Gastroesophageal sphincter (tissue), 4 donors: ENCODE measurements at places on chromosomes 11 and 22. TPM values are rescaled to one million over a fixed set of nuclear protein-coding genes. Genes with fewer than 3 reads are reported as not detected.

GRCh38 chr11:35852056-35852455, 91.8 kb upstream of the LDLRAD3 start:
- ATAC-seq, result peak; percentile 69

DNA sequence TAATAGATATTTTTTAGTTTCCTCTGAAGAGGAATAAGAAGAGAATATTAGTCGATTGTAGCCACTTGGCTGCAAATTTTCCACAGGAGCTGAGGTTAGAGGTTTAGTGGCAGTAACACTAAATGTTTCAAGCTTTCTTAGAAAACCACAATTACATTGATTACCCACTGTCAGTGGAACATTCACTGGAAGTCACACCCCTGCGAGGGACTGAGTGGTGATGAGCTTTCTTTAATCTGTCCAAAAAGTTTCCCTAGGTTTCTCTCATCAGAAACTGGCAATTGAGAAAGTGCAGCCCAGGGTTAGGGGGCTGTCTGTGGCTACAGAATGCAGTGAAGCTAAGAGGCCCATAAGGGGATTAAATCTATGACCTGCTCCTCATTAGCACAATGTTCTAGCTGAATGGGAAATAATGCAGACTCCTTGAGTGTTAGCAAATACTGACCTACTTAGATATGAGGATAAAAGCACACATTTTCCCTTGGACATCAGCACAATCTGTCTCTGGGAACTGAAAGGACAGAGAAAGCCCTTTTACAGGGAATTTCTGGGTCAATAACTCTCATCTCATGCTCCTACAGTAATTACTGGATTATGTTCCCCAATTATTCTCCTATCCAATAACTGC, 189.5 kb downstream of the FAM76B start:
- no peak for ATAC-seq

- no peak for ATAC-seq
These were observed 27.7 kb downstream of the PRCP start for GRCh38 chr11:82872377-82873150.

DNA sequence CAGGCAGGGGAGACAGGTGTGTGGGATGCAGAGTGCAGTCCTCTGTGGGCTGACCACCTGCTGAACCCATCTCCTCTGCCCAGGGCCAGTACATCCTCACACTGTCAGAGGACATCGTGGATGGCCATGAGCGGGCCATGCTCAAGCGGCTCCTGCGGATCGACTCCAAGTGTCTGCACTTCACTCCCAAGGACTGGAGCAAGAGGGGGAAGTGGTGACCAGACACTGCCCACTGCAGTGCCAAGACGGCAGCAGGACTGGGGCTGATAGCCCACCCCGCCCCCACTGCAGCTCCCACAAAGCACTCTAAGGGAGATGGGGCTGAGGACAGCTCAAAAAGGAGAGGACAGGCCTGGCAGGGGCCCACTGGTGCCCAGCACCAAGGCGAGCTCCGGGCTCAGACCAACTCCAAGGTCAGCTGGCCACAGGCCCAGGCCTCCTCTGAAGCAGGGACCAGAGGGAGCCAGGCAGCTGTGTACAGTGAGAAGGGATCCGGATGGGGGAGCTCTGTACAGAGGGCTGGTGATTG, 1.6 kb downstream of the RNASEH2C start:
- ATAC-seq, result no peak

DNA sequence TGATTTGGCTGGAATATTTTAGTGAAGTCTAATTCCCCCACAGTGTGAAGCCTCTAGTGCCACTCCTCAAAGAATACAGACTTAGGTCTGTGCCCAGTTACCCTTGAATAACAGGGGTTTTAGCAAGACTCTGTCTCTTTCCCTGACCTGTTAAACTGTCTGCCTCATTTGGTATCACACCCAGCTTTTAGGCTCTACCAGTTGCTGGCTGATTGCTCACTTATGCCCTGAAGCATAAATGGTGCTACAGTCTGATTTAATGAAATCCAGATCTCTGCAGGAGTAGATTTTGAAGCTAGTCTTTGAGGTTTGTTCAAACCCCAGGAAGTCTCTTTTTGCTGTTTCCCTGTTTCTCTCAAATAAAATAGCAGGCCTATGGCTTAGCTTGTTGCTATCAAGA, 45.2 kb upstream of the LIPT2 start:
- no peak for ATAC-seq

GRCh38 chr22:22408731-22409696, 99.5 kb downstream of the ZNF280B start:
- no peak for ATAC-seq

DNA sequence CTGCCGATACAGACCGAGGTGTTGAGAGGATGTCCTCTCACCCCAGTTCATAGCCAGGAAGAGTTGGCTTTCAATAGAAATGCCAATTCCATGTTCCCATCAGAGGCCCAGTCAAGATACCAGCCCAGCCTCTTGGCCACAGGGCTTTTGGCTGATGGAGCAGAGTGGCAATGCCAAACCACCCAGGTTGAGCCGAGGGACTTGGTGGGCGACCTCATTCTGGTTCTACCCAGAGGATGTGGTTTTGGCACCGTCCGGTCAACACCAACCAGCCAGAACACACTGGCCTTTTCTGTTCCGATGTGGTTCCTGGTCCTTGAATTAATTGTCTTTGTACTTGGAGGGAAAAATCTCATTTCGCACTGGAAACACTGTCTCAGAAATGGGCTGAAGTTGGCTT, 60.5 kb downstream of the COMMD9 start:
- no peak for ATAC-seq

- ATAC-seq, result no peak
These were observed 1075.5 kb downstream of the NTM start for GRCh38 chr11:132445859-132446291.

DNA sequence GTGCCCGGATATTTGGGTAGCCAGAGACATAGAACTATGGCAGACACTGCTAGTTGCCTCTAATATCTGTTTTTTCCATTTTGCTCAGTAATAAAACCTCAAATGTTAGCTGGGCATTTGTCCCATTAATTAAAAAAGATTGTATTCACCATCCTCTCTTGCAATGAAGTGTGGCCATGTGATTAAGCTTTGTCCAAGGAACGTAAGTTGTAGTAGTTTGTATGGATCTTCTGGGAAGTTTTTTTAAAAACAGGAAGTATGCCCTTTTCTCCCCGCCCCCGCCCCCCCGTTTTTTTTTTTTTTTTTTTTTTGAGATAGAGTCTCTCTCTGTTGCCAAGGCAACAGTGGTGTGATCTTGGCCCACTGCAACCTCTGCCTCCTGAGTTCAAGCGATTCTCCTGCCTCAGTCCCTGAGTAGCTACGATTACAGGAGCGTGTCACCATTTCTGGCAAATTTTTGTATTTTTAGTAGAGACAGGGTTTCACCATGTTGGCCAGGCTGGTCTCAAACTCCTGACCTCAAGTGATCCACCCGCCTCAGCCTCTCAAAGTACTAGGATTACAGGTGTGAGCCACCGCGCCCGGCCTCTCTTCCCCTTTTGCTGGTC, 1.7 kb upstream of the TMEM135 start:
- ATAC-seq, result no peak

DNA sequence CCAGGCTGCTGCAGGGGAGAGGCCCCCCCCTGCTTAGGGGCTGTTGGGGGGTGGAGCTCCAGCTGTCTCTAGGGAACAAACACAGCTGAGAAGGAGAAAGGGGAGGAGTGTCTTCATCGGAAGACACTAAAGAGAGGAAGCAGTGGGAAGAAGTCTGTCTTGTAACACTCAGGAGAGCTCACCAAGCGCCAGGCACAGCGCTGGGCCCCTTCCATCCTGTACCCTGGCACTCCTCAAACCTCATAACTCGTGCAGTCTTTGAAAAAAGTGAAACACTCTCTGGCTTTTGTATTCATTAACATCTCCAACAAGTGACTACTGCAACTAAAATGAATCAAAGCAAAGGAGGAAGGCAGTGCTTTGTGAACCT, 67.4 kb upstream of the PRDM11 start:
- ATAC-seq, result peak; percentile 24

DNA sequence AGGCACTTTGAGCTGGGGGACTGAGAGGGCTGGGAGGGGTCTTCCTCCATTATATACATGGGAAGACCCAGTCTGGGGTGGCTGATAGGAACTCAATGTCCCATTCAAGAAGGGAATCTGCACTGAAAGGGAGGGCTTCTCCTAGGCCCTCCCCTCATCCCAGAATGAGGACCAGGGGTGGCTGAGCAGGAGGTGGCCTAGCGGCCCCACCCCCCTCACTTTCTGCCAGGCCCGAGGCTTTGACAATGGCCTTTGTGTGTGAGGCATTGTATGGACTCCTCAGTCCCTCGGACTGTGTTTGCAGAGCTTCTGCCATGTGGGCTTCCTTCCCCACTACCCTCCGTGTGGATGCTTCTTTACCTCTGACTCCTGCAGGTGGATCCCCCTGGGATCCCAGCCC, 65.7 kb downstream of the NECTIN1 start:
- ATAC-seq, result no peak

- no peak for ATAC-seq
These were observed 23.0 kb downstream of the SHANK3 start for GRCh38 chr22:50695421-50696250.

DNA sequence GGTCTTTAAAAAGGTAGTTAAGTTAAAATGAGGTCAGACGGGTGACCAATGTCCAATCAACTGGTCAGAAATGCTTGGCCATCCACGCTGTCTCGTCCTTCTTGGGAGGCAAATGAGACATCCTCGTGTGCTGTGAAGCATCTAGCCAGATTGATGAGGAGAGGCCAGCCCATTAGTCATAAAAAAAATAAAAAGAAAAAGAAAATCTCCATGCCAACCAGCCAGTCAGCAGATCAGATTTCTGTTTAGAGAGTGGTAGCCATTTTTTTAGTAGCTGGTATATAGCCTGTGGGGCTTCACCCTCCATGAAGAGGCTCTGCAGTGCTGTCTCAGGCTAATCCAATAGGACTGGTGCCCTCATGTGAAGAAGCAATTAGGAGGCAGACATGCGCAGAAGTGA, 343.1 kb upstream of the SYN3 start:
- no peak for ATAC-seq

DNA sequence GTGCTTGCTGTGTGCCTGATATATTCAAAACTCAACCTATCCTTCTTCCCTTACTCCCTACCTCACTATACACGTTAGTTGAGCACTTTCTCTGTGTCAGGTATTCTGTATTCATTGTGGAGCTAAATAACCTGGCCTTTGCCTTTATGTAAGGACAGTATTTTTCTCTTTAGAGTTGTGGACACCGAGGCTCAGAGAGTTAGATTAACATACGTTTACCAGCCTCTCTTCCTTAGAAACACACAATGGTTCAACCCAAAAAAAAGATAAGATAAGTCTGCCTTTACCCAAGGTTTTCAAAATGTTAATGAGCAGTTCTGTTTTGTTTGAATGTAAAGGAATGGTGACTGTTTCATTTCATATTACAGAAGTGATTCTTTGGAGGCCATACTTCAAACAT, 45.0 kb downstream of the CBL start:
- ATAC-seq, result no peak

DNA sequence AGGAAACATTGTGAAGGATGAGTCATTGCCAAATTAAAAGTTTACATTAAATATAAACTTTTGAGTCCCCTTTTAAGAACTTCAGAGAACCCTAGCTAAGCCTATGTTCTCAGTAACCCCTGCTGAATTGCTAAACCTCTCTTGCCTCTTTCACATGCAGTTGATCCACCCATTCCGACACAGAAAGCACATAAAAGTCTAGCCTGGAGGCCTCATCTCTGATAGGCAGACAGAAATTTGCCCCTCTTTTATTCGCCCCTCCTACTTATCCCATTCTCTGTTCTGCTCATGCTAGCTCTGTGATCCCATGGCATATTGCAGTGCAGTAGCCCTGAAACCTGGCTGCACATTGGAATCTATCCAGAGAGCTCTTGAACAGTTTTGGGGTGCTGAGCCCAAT, 58.2 kb upstream of the PDE3B start:
- ATAC-seq, result no peak

DNA sequence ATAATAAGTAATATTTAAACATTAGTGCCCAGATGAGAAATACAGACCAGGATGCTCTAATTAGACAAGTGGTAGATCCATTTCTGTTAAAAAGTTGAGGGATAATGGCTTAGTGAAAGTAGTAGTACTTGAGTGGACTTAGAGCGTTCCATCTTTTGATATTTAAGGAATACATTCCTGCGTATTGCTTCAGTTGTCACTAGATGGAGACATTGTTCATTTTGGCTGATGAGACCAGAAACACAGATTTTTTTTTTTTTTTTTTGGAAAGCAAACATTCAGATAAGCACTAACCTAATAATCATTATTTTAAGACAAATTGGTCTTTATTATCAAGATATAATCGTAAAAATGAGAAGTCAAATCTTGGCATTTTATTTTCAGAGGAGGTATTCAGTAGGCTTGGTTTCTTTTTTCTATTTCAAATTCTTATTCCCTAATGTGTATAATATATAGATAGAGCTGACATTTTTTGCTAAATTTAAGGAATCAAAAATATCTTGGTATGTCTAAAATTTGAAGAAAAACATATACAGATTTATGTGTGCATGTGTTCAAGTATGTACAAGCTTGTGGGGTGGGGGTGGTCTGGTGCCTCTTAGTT, 92.9 kb downstream of the DYNC2H1 start:
- ATAC-seq, result no peak

DNA sequence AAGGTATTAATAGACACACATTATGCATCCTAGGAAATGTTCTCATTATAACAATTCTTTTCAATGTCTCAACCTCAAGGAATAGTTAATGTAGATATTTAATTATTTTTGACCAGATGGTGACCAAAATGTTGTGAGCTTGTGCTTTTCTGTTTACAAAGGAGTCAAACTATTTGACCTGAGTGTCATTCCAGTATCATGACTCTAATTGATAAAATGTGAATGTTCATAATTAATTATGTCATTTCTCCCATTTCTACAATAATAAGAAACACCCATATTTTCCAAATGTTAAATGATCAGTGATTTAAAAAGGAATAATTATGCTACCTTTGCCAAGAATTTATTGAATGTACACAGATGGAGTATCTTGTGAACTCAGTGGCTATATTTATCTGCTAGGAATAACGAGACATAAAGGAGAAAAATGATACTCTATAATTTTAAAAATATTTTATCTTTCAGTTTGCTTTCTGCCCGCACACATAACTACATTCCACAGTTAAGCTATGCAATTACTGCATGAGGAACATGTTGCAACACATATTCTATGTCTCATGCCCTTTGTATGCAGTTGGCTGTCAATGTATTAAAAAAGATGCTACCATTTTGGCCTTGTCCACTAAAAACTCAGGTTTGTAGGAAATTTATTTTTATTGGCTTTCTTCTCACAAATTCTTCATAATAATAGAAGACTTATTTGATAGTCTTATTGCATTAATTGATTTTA, 376.7 kb upstream of the CCDC179 start:
- no peak for ATAC-seq

The SCGB2A2 gene
- not detected for total RNA-seq

The RIN1 gene
- total RNA-seq, result 9.3 TPM

The LRRN4CL gene
- 20.1 TPM for total RNA-seq

The MS4A1 gene
- total RNA-seq, result 0.40 TPM

The SMIM38 gene
- total RNA-seq, result 1.3 TPM

The TTC28 gene
- 35.1 TPM for total RNA-seq

The POU2F3 gene
- 0.27 TPM for total RNA-seq

The MPPED2 gene
- 1.4 TPM for total RNA-seq

The CCDC83 gene
- total RNA-seq, result not detected

The SCUBE2 gene
- 7.0 TPM for total RNA-seq

The CABP4 gene
- total RNA-seq, result 0.62 TPM
